ENCODE measurements at places on chromosomes 3 and 15.

- no peak for DNase-seq
Measured at GRCh38 chr15:31042751-31043150, 51.3 kb upstream of the MTMR10 start.

DNA sequence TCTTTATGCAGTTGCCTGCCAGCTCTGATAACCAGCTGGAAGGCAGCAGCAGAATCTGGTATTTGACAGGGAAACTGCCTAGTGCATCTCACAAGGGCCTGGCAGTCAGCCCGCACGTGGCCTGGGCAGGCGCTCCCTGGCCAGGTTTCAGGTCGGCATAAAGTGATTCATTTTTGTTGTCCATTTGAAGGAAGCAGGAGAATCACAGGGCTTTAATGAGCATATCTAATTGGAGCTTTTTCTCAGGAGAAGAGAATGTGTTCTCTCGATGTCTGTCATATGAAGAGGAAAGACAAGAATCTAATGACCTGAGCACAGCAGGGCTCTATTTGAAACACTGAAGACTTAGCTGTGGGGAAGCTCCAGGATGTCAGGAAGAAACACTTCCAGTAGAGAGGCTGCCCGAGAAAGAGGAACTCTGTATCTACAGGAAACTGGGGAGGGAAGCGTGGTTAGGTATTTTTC, 98.8 kb upstream of the MB21D2 start:
- peak; percentile 47 for DNase-seq

DNA sequence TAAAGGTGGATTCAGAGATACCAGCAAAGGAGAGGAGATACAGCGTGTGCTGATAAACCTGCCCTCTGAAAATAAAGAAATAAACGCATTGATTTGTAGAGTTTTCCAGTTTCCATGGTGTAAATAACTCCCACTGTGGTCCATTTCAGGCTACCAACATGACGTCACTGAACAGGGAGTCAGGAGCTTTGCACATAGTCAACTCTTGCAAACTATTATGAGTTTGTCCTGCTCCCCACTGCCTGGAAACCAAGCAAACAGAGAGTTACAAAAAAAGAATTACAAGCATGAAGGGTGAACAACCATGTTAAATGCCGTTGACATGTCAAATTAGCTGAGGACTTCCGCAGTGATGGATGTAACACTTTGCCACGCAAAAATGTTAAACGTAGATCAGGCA, 70.4 kb upstream of the GATA2 start:
- no peak for DNase-seq

DNA sequence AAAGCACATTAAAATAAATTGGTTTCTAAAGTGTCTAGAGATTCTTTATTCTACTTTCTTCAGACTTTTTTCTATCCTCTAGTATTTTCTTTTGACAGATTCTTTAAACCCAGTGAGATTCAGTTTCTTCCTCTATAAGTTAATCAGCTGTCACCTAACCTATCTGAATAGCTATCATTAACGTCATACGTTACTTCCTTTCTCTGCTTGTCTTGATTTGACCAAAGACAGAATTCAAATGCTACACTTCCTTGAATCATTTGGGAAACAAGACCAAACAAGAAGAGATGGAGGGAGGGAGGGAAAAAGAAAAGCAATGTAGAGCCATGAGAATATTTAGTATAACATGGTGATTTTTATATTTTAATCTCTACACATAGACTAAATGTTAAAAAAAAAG, 235.2 kb downstream of the NAALADL2 start:
- DNase-seq = no peak
